ENCODE measurements at places on chromosomes 4 and X.
A peak's percentile ranks its signal among the peaks of the same experiment; 100 is the strongest.

GRCh38 chr4:15778289-15779241 is at the start of gene CD38:
TSS of gene CD38 (plus strand) at chr4:15778328. CDS start at chr4:15778415, 87 bp downstream.
- peak; percentile 75 for DNase-seq

DNA sequence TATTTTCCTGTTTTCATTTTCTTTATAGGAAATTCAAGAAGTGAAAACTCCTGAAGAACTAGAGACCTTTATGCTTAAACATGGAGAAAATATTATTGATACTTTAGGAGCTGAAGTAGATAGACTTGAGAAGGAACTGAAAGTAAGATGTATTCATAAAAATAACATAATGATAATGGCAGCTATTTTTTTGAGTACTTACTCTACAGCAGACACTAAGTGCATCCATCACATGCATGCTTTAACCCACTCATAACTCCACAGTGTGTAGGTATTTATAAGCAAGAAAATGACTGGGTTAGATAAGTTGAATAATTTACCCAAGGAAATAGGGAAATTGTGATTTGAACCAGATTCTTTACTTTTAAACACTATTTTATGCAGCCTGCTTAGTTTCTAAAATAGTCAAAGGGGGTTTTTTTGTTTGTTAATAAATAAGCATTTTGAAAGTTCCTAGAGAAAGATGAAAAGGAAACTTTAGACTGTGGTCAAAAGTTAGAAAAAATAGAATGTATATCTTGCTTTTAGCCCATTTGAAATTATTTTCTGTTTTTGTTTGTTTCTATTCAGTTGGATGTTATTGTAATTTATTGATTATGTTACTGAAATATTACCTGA is 74.2 kb downstream of the BEND4 start:
- peak; percentile 64 for DNase-seq

GRCh38 chrX:136780241-136780640 is 491 bp downstream of the ARHGEF6 start:
- no peak for DNase-seq

DNA sequence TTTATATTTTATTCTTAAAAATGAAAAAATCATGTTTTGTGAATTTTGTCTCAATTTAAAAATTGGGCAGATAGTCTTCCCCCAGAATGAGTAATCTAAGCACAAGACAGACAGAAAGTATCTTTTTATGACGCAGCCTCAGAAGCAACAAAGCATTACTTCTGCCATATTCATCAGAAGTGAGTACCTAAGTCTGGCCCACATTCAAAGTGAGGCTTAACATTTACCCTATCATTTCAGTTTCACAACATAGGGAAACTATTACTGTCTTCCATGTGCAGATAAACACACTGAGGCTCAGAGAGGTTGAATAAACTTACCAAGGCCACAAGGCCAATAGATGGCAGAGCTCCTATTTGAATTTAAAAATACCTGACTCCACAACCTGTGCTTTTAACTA is 4.4 kb upstream of the PRDX4 start:
- peak; percentile 39 for DNase-seq

DNA sequence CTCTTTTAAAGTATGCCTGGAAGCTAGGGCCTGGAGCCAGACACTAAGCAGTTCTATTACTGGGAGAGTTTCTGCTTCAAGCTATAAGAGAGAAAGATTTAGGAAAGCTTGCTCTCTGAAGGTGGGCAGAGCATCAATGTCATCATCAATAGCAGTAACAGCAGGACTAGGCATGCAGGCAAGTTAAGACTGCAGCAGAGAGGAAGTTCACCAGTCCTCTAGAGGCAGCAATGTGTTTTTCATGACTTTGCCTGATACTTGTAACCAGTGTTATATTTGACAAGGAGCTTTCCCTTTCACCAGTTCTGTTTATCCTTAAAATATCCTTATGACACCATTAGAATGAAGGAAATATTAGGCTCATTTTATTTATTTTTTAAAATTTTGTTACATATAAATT is 237.9 kb downstream of the KCTD8 start:
- DNase-seq = no peak

GRCh38 chrX:97551821-97552220 is 668.1 kb downstream of the RPA4 start:
- no peak for DNase-seq

- peak; percentile 32 for DNase-seq
Measured at GRCh38 chr4:20248155-20248558, 3.5 kb upstream of the SLIT2 start.

GRCh38 chr4:72323227-72323626 is 245.8 kb downstream of the ADAMTS3 start:
- no peak for DNase-seq

DNA sequence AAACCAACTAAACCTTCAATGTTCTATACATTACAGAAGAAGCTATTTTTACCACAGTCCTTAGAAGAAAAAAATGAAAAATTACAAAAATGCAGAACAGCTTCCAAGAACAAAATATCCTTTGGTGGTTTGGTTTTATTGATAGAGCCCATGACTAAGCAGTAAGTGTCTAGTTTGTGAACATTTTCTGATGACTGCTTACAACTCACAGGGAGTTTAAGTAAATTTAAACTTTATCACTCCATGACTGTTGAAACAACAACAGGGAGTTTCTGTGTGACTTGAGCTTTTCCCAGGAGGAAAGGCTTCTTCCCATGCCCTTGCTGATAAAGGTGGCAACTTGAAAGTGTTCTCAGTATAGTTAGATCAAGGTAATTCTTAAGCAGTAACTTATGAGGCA is 2.9 kb downstream of the PF4 start:
- no peak for DNase-seq

GRCh38 chr4:35970366-35970960 is 273.9 kb downstream of the ARAP2 start:
- no peak for DNase-seq

- DNase-seq = no peak
Measured at GRCh38 chrX:54817220-54817820, 9.8 kb downstream of the MAGED2 start.

DNA sequence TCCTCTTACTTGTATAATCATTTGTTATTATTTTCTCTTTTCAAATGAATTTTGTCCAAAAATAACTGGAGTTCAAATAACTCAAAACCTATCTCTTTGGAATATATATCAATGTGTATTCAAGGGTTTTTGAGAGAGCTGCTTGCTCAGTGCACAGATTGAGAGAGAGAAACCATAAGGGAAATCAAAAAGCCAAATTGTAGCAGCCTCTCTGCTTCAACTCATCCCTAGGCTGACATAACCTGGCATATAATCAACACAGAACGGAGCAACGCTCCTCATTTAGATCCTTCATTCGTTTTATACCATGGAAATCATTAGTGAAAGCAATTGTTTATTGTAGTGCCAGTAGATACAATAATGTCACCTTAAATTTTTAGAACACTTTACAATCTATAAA is 1.8 kb upstream of the GPM6A start:
- no peak for DNase-seq

DNA sequence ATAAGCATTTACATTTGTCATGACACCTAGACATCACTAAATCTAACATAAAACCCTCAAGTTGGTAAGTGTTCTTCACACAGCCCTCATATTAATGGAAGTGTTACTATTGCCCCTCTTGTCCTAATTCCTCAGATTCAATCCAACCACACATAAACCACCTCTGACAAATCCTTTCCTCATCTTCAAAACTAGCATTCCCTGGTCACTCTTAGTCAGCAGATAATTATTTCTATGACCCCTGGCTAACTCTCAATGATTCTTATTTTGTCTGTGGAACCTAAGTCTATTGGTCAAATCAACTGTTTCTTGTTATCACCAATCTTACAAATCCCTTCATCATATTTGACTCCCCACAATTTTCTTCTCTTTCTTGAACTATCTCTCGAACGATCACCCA is 168.6 kb downstream of the PPP3CA start:
- DNase-seq = no peak

- DNase-seq = no peak
Measured at GRCh38 chr4:149835280-149835679, 19.6 kb upstream of the IQCM start.

DNA sequence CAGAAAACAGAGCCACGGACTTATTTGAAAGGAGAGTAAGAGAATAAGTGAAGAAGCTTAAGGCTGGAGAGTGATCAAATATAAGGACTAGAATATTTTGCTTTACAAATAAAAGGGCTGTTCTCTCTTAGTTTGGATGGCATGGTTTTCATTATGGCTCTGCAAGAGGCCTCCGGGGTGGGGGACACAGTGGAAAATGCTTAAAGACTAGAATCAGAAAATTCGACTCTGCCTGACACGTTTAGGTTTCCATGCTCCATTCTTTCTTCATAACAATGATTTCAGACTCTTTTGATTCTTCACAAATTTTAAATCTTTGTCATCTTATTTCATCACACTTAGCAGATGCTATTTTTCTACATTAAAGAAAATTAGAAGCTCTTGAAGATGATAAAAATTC is 632.4 kb upstream of the BOD1L1 start:
- no peak for DNase-seq

DNA sequence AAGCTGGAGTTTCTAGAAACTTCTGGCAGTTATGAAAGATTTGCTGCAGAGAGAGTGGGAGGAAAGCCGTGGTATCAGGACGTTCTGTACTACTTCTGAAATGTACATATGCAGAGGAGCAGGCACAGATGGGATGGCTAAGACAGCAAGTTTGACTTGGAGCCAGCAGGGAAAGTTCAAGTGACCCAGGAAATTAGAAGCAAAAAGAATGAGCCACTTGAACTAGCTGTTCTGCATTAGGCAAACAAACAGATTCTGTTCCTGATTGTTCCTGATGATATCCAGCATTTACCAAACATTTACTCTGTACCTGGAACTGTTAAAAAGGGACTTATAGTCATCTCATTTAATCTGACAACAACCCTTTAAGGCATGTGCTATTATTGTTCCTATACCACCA is 41.4 kb upstream of the CXCL13 start:
- DNase-seq = no peak

- no peak for DNase-seq
Measured at GRCh38 chr4:112127048-112127637, 18.1 kb upstream of the FAM241A start.

GRCh38 chrX:74540635-74541249 is 73.7 kb downstream of the RLIM start:
- no peak for DNase-seq

GRCh38 chr4:121408-122084 is 2.8 kb upstream of the ZNF718 start:
- no peak for DNase-seq

- no peak for DNase-seq
Measured at GRCh38 chr4:114040319-114041116, 61.1 kb upstream of the ARSJ start.

- DNase-seq = no peak
Measured at GRCh38 chr4:78377555-78377954, 174.0 kb upstream of the ANXA3 start.

GRCh38 chrX:2500091-2500802 is 529 bp downstream of the DHRSX start:
- DNase-seq = peak; percentile 68

GRCh38 chrX:126395909-126396308 is 156.7 kb downstream of the DCAF12L1 start:
- DNase-seq = no peak

DNA sequence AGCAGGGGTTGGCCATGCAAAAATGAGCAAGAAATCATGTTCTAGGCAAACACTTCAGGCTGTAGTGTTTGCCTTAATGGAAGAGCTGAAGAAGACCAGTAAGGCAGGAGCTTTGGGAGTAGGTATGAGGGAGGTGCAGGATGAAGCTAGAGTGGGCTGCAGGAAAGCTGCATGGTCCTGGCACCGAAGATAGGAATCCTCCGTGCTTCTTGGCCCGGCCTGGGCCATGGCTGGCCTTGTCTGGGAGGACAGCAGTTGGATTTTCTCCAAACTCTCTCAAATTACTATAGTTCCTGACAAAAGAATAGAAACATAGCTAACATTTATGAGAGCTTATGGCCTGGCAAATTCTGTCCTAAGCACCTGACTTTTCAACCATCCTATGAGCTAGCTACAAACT is 116.5 kb downstream of the UCHL1 start:
- no peak for DNase-seq

Data from GM13976 (cell line).